Fibroblast of skin of right biceps (primary cell): ENCODE measurements at places on chromosomes 11 and 22.

GRCh38 chr11:65577756-65578109 is 1.9 kb downstream of the EHBP1L1 start:
- DNase-seq = no peak

- DNase-seq = no peak
These were observed 24.9 kb downstream of the CDKN1C start for GRCh38 chr11:2860636-2861035.

DNA sequence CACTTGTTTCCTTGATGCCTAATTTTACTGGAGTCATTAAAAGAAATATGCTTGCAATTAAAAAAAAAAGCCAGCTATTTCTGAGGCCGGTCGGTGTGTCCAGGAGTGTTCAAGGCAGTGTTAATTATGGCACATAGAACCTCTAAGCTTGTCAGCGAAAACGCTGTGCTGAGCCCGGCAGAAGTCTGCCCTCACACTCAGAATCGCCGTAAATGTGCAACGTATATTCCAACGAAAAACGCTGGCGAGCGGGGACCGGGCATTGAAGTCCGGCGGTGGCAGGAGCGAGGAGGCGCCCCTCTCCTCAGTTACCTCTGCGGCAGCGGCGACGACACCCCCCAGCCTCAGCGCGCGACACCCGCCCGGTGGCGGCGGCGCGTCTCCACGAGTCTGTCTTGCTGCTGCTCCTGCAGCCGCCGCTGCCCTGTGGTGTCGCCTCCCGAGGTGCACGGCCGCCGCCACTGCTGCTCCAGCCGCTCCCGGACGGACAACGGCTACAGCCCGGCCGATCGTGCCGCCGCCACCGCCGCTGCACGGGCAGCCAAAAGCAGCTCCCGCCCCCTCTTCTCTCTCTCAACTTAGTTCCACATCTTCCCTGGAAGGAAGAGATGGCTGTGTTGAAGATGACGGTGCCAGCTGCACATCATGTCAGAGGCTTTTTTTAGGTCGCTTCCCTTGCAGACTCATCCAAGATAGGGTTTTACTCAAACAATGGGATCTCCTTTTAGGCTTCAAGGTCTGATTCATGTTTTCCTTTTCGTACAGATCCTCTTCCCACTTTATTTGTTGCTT is 56.0 kb downstream of the JAM3 start:
- DNase-seq = peak; percentile 51

DNA sequence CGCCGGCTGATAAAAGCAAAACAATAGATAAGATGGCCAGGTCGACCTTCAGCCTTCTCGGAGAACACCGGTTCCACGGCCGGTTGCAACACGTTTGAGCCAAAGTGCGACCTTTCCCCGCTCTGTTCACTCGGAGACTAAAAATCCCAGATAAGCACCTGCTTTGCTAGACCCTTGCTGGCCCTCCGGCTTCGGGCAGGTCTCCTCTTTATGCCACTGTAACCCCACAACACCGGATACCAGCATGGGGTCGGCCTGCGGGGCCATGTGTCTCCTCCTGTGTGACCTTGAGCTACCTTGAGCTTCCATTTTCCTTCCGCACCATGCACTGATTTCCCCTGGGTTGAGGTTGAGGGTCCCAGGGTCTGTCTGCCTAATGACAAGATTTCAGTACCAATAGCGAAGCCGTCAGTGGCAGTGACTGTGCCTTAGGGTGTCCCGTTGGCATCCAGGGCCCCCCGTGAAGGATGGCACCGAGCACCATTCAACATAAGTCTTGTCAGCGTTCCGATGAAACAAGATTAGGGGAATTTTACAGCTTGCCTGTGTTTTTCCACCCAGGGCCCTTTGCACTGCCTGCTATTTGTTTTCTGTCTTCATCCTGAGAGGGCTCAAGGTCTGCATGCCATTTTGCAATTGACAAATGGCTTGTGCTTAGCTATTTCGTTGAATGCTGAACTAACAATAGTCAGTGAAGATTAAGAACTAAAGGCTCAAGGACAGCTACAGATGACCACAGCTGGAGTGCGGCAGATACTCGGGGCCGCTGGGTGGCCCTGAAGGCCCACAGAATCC is 118.6 kb downstream of the KCNQ1 start:
- no peak for DNase-seq
